ENCODE measurements at places on chromosomes 1 and 21.

DNA sequence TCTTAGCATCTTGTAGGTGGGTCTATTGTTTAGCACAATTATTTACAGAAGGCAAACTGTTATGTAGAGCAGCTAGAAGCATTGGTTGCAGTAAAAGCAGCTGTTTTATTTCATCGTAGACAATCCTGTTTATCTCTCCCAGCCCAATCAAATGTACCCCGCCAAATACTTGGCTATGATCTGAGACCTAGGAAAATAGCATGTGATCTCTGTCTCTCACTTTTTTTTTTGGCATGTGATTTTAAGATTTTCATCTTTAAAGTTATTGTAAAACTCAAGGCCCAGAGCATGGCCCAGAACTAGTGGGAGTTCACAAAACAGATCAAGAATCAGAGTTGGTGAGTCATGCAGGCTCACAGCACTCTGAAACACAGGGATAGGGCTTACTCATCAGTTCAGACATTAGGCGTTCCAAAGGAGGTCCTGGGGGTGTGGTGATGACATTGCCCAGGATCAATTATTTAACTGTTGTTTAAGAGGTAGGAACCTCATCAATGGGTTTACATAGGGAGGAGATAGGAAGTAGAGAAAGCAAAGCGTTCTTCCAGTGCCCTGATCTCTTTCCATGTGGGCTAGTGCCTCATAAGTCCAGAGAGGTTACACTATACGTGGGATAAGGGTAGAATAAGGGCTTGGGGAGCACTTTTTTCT lies 40.2 kb downstream of the TBX19 start:
- no peak for DNase-seq

DNA sequence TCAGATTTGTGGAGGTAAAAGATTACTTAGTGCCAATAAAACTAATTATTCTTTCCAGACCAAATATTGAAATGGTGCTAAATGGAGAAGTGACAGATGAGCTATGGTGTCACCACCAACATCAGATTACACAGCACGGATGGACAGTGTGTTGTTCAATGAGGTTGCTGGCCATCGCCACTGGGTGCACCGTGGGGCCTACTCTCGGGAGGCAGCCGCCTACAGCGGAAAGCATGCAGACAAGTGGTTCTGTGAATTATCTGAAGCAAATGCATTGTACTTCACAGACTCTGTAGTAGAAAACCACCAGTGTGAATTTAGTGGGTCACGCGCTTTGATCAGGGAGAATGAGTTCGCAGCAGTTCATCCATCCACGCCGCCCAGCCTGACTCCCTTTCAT lies 42.3 kb downstream of the GNG4 start:
- DNase-seq = no peak

DNA sequence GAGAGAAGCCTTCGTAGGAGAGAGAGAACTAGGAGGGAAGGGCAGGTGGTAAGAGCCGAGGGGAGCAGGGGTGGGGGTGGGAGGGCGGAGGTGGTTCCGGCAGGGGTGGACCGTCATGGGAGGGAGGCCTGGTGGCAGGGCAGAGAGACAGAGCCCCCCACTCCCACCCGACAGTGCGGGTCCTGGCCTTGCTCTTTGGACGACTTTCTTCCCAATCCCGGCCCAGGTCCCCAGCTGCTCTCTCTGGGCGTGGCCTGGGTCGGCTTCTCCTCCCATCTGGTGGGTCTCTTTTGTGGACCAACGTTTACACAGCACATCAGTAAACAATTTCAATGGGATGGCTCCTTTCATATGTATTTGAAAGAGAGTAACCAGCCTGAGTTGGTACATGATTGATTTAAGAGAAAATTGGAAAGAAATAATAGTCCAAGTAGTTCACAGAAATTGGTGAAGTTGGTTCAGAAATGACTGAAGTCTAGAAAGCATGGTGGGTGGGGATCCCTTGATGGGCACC lies 56.9 kb downstream of the LDLRAD2 start:
- DNase-seq = no peak

GRCh38 chr1:203338335-203339036 lies 12.4 kb downstream of the FMOD start:
- DNase-seq = peak; percentile 86

DNA sequence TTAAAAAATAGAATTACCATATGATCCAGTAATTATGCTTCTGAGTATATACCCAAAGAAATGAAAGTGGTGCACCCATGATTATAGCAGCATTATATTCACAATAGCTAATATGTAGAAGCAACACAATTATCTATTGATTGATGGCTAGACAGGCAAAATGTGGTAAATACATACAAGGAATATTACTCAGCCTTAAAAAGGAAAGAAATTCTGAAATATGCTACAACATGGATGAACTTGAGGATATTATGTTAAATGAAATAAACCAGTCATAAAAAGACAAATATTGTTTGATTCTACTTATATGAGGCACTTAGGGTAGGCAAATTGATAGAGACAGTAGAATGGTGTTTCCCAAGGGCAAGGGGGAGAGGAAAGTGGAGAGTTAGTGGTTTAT lies 80.8 kb downstream of the MAP3K7CL start:
- DNase-seq = no peak

DNA sequence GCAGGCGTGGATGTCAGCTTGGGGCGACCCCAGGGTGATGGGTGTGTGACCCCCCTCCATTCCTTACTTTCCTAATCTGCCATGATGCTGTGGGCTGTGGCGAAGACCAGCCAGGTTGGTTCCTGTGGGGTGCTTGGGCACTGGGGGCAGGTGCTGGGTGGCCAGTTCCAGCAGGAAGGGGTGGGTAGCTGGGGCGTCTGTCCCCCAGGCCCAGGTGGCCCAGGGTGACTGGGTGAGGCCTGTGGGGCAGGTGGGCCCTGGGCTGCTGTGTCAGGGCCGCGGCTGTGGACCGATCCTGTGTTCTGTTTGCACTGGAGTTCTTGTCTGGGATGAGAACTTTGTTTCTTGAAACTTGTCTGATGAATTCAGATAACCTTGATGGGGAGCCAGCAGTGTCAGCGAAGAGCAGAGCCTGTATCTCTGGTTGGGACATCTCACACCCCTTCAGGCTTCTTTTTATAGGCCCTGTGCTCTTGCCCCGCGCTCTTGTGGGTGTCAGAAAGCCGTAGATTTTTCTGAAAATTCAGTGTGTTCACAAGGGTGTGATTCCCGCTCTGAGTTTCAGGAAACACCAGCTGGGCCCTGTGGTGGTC lies 3.7 kb downstream of the PRKCZ start:
- DNase-seq = no peak

DNA sequence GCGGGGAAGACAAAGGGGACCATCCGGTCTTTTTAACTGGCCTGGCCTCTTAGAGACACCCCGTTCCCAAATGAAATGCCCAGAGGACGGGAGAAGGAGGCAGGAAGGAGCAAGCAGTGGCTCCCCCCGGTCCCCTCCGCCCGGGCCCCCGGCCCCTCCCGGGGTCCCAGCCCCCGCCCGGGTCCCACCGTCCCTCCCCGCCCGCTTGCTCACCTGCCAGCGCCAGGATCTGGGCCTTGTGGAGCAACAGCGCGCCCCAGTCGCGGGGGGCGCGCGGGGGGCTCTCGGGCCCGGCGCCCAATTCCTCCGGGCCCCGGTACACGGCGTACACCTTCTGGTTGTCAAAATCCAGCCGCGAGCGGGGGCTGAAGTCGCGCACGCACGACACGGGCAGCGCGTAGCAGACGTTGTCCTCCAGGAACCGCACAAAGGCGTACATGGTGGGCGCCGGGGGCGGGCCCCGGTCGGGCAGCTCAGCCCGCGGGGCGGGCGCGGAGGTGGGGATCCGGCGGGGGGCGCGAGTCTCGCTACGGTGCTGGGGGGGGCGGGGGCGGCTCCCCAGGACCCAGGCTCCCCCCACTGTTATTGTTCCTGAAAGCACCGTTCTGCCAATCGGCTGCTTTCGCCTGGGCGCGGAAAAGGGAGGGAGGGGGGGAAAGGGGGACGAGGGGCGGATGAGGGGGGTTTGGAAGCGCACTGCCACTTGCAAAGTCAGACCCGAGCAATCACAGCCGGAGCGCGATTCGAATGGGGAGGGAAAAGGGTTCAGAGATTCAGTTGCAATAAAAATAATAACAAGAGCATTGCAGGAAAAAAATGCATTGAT lies at the start of gene BEND5:
Gene BEND5 (minus strand): TSS at position 499 of the 826 bp plus-strand sequence. CDS start 60 bp downstream, at position 439.
- peak; percentile 64 for DNase-seq

GRCh38 chr1:241957692-241958494 lies at the start of gene BECN2:
Gene BECN2, plus strand, starts transcription at chr1:241957767. Its CDS starts 0 bp downstream, at chr1:241957767.
- no peak for DNase-seq

DNA sequence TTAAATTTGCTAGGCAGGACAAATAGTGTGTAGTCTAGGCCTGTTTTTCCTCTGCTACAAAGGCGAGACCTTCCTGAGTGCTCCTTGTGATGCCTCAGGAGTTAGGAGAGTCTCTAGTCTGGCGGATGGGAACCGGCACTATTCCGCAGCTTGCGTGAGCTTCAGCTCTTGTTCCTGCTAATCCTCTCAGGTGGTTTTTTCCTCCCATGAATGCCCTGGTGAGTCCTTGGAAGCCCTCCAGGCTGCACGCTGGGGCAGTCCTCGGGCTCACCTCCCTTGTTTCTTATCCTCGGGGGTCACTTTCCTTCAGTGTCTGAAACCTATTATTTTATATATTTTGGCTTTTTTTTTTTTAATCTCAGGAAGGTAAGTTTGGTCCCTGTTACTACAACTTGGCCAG lies 28.2 kb downstream of the UTS2 start:
- DNase-seq = no peak

- DNase-seq = no peak
Measured at GRCh38 chr1:36994294-36994693, 40.0 kb downstream of the GRIK3 start.

- DNase-seq = no peak
Measured at GRCh38 chr1:59409986-59410385, 113.1 kb downstream of the FGGY start.

GRCh38 chr21:43864313-43864961 lies 586 bp upstream of the AGPAT3 start:
- DNase-seq = peak; percentile 80

DNA sequence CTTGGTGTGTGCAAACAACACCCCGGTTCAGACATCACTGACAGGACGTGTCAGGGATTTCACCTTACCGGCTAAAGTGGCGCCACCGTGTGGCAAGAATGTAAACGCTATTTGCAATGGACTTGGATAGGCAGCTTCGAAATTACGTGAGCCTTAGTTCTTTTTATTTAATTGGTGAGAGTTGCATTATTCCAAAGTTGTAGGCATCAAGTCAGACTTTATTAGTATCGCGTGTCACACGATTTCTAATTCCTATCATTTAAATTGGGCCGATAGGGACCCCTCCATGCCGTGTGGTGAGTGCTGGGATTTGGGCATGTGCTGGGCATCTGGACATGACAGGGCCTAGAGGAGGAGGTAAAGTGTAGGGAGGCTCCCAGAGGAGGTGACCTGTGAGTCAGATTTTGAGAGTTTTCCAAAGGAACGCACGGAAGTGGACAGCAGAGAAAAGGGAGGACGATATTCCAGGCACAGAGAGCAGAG lies 14.5 kb upstream of the CPT2 start:
- peak; percentile 93 for DNase-seq

GRCh38 chr1:112371775-112372174 lies 24.2 kb upstream of the CTTNBP2NL start:
- DNase-seq = no peak

DNA sequence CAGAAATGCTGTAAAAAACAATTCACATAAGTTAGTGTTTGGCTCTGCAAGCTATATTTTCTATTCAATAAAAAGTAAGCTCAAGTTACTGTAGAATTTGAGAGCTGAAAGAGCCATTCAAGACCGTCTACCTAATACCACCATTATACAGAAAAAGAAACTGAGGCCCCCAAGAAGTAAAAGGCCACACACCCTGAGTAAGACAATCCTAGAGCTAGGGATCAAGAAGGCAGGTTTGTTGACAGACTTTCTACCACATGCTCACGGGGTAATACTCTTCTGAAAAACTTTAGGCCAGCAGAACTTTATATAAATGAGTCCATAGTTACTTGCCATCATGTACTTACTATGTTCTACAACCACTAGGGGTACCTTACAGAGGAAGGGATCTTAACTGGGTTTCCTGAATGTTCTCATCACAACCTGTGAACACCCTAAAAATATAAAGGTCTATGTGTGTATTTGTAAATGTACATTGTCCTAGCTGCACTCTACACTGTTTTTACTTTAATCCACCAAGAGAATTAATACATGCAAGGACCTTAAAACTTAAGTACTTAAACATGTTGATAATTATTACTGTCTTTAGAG lies 2.7 kb downstream of the PSMG1 start:
- no peak for DNase-seq

DNA sequence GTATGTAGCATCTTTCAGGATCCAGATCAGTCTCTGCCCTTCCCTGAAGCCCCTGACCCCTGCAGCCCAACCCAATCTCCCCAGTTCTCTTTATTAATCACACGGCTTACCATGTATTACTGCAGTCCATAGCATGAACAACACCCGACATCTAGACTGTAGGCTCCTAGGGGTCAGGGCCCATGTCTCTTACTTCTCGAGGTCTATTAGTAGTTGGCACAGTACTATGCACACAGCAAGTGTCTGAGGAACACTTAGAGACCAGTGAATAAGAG lies 27.1 kb downstream of the CAMK1G start:
- no peak for DNase-seq

GRCh38 chr1:35443768-35444518 lies 113.3 kb downstream of the KIAA0319L start:
- no peak for DNase-seq

DNA sequence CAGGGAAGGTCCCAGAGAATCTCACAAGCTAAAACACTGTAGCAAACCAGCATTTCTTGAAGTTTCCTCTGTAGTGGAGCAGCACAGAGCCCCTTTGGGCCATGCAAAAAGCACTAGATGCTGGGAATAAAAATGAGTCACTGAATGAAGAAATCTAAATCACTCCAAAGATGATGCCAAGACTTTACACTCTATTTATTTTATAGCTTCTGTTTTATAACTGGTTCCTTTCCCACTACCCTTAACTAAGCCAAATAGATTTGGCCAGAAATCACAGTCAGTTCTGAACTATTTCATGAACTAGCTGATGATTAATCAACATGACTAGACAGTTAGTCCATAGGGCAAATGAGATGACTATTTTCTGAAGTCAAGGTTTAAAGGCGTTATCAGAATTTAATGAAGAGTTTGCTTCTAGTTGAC lies 89.5 kb downstream of the SCMH1 start:
- no peak for DNase-seq

DNA sequence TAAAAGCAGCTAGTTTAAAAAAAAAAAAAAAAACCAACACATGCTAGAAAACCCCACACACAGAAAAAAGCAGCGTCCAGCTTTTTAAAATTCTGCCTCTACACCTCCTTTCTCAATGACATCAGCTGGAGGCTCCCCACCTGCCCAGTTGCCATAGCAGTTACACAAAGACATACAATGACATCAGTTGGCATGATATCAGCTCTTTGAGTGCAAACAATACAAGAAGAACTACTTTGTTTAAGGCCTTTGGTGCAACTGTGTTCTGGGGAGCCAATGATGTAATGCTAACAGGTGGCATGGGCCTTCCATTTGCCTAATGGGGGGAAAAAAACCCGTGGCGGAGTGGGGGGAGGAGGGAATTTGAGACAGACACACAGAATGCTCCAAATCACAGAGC lies 32.9 kb downstream of the DUSP10 start:
- DNase-seq = peak; percentile 83
